ENCODE measurements at places on chromosomes 7 and 10. TPM values are rescaled to one million over a fixed set of nuclear protein-coding genes. Genes with fewer than 3 reads are reported as not detected.

- DNase-seq, result no peak
Observed at GRCh38 chr10:59965899-59966650, 59.7 kb upstream of the CCDC6 start.

- DNase-seq, result no peak
Observed at GRCh38 chr10:34766266-34766600, 48.9 kb downstream of the PARD3 start.

DNA sequence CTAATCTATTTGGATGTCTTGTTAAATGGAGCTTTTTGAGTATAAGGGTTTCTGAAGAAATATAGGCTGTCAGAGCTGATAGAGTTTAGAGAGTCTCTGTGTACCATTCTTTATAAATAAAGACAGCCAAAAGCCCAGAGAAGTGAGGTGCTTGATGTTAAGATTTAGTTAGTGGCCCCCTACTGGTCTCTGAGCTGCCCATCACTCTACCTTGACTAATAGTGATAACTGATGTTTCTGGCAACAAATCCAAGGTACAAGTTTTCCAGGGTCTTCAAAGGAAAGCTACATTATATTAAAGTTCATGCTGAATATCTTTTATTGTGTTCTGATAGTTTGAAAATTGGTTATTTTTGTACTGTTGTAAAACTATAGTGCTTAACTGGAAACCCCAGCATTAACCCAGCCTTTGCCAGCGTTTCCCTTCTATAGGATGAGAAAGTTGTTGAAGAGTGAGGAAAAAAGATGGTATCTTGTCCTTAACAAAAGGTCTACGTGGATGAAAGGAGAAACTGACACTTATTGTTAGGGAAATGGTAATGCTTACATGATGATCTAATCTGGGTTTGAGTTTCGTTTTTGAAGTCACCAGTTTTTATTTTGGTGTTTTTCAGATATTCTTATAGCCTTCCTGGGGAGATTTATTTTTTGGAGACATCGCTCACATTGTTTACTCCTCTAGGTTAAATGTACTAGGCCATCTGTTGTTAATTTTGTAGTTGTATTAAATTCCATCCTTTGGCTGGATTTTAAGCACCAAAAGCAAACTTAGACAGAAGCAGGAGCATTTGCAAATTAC, 79.0 kb downstream of the AUTS2 start:
- no peak for DNase-seq

DNA sequence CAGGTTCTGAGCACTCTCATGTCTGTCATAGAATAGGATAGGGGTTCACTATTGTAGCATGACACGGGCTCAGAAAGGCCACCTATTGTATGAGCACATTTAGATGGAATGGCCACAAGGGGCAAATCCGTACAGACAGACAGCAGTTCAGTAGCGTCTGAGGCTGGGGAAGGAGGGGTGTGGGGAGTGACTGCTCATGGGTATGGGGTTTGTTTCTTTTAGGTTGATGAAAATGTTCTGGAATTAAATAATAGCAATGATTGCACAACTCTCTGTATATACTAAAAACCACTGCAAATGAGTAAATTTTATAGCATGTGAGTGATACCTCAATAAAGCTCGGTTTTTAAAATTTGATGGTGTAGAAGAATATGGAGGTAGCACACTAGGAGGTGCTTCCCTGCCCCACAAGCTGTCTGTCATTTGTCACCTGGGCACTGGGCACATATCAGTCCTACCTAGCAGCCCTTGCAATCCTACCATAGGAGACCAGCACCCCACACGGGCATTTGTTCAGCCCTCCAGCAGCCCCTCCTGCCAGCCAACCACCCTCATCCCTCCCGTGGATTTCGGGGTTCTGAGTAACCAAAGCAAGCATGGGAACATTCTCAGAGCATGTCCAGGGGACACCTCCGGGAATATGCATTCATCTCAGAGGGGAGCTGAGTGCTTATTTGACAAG, 35.2 kb downstream of the KCNMA1 start:
- DNase-seq, result no peak

- DNase-seq, result no peak
Observed at GRCh38 chr7:132708470-132708869, 132.2 kb upstream of the PLXNA4 start.

DNA sequence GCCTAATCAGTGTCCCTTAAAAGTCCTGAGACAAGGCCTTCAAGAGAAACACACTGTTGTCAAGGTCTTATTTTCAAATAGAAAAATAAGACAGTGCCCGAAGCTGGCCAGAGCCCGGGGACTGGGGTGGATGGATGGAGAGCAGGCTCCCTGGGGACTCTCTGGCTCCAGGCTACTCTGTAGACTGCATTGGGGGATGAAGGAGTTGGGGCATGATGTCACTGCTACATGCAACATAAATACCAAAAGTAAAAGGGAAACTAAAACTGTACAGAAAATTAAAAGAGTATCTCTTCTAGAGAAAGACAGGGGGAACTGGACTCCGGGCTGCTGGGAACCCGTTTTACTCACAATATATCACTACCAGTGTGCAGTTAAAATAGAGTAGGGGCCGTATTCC, 629.8 kb downstream of the KCNMA1 start:
- no peak for DNase-seq

- no peak for DNase-seq
Observed at GRCh38 chr7:158885624-158886023, 29.3 kb downstream of the DYNC2I1 start.

DNA sequence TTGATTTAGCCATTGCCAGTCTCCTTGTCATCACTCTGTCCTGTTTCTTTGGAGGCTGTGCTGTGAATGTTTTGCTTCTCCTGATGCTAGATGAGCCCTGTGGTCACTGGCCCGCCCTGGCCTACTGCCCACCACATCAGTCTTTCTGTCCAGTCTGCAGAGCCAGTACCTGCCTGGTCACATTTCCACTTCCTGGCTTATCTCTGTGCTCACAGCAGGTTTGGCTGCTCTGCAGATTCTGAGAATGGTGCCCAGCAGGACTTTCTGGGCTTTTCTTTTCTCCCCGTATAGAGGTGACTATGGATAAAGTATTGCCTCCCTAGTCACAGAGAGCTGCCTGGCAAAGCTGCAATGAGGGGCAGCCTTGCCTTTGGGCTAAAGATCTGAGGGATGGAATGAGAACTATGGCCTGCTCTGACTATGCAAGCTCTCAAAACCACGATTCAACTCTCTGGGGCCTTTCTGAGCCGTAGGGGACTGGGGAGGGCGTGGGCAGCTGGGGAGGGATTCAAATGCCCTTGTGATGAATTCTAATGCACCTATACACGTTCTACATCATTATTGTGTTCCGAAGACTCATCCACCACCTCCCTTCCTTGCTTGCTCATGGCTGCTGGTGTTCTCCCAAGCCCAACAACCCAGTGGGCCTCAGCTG, 410.4 kb upstream of the NPVF start:
- no peak for DNase-seq

GRCh38 chr10:46319389-46319788, 32.6 kb downstream of the ANTXRL start:
- no peak for DNase-seq

The TMEM270 gene
- total RNA-seq, result not detected

GRCh38 chr7:55534916-55535590, 37.2 kb downstream of the VOPP1 start:
- DNase-seq, result no peak

The PTF1A gene
- total RNA-seq, result not detected

DNA sequence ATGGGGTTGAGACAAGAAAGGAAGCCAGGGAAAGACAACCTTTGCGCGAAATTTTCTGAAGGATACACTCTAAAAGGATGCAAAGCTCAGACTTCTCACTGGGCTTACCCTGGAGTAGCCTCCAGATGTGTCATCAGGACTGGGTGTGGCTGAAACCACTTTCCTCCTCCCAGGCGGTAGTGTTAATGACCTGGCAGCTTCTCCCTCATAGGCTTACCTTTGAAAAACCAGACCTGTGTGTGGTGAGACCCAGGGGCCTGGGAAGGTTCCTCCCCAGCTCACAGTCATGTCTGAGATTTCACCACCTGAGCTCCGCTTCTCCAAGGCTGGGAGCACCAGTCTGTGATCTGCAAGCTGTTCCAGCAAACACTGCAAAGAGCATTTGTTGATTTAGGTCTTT, 93.7 kb downstream of the EPC1 start:
- DNase-seq, result no peak

DNA sequence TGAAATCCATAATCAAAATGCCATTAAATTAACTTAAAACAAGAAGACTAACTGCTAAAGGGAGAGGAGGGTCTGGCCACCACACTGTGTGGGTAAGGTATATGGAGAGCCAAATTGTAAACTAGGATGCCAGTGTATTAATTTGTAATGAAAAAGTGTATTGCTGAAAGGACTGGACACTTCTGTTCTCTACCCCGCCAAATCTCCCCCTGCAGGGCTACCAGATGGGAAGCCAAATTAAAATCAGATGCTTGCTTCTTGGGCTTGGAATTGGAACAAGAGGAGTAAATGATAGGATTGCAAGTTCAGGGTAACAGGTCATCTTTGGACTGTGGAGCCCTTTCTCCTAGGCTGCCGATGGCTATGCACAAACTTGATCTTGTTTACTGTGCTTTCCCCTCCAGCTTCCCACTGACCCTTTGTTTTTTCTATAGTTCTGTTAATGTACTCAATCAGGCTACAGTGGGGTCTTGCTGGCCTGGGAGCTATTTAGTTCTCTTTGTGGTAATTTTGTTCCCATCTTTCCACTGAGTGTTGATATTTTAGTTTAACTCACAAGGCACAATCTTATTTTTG, 932.1 kb upstream of the C7orf33 start:
- no peak for DNase-seq

- no peak for DNase-seq
Observed at GRCh38 chr10:29189256-29189655, 99.6 kb upstream of the LYZL1 start.

- DNase-seq, result no peak
Observed at GRCh38 chr7:142579946-142580345, 169.3 kb upstream of the PRSS1 start.
